ENCODE measurements at places on chromosomes 2 and 18. TPM values are rescaled to one million over a fixed set of nuclear protein-coding genes. Genes with fewer than 3 reads are reported as not detected.

The ZNF892 gene
- 5.1 TPM for polyA plus RNA-seq

The NT5DC4 gene
- polyA plus RNA-seq = not detected

The TEKT4 gene
- 1.7 TPM for polyA plus RNA-seq

The HOXD12 gene
- polyA plus RNA-seq = not detected

The GKN2 gene
- polyA plus RNA-seq = 1.1 TPM

- no peak for DNase-seq
Observed at GRCh38 chr2:205946226-205946625, 139.7 kb downstream of the INO80D start.

GRCh38 chr18:55013685-55014084, 54.4 kb upstream of the CCDC68 start:
- no peak for DNase-seq

GRCh38 chr2:122949523-122949922, 1075.6 kb upstream of the CNTNAP5 start:
- DNase-seq = no peak

DNA sequence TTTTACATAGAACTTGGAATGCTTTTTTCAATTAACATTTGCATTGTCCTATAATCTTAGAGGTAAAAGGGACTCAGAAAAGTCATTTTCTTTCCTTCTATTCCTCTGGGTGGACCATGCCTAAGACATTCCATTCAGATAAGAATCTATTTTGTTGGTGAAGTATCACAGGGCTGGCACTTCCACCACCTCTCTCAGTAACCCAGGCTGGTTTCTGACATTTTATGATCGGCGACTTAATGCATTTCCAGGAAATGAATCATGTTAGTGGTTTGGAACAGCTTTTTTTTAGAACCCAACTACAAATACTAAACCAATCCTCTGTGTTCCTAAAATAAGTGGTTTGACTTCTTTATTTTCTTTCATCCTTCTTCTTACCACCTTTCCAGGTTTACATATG, 27.0 kb downstream of the GAD1 start:
- DNase-seq = no peak

- DNase-seq = no peak
Observed at GRCh38 chr18:58373481-58373880, 255.4 kb downstream of the ALPK2 start.
